Astrocyte (in vitro differentiated cells and primary cell): ENCODE measurements at places on chromosomes 4 and X. TPM values are rescaled to one million over a fixed set of nuclear protein-coding genes. Genes with fewer than 3 reads are reported as not detected.

DNA sequence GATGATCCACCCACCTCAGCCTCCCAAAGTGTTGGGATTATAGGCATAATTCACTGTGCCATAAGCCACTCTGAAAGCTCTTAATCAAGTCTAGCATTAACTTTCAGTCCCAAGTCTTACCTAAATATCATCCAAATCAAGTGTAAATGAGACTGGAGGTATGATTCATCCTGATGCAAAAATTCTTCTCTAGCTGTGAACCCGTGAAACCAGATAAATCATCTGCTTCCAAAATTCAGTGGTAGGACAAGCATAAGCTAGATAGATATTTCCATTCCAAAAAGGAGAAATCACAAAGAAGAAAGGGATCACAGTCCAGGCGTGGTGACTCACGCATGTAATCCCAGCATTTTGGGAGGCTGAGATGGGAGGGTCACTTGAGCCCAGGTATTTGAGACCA is 8.8 kb upstream of the TBC1D25 start:
- H3K4me1 ChIP-seq, result peaks cover 9% of the 10 kb centered on the region
- no peak overlapping the region for H3K4me3 ChIP-seq
- peak overlapping the region; percentile 78 for H3K27ac ChIP-seq
- peaks cover 7% of the 10 kb centered on the region for H3K36me3 ChIP-seq

The SMIM10 gene
- 1.2 and 1.3 TPM in 2 replicates for total RNA-seq

DNA sequence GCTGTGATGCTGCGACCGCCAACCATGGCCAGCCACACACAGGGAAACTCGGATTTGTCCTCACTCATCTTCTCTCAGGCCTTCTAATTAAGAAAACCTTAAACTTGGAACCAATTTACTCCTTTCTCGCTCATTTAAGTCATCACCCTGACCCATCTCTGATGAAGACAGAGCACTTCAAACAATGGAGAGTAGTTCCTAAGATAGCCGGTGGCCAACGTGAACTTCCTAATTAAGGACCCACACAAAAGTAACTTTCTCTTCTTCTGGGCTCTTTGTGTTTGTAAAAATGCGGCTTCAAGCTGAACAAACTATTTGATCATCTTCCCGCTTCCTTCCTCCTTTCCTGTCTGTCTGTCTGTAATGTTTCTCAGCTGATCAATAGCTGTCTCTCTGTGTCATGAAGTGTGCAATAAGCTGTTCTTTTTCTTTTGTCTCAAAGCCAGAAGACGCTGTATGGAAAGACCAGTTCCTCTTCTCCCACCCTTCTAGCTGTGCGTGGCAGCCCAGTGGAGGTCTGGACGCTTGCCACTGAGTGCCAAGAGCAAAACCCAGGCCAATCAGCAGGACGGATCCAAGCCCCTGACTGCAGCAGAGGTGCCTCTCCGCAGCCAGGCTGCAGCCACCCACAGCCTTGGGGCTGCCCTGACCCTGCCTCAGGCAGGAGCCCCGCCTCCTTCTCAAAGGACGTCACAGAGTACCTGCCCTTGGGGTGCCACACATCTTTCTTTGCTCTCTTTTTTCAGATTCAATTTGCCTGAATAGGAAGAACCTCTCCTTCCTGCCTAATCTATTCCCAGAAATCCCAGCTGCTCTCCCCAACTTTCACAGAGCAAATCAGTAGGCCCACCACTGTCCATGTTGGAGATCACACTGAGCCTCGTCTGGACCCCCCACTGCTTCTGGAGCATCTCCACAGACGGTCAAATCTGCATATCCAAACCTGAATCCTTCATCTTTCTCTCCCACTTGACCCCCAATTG is 59.3 kb downstream of the MAML3 start:
- no peaks in the 10 kb centered on the region for H3K27me3 ChIP-seq
- peak overlapping the region; percentile 92 for H3K27ac ChIP-seq
- DNase-seq, result peak; percentile 68
- peaks cover 76% of the 10 kb centered on the region for H3K4me1 ChIP-seq
- peak overlapping the region; percentile 24 for H3K4me3 ChIP-seq
- no peaks in the 10 kb centered on the region for H3K36me3 ChIP-seq

DNA sequence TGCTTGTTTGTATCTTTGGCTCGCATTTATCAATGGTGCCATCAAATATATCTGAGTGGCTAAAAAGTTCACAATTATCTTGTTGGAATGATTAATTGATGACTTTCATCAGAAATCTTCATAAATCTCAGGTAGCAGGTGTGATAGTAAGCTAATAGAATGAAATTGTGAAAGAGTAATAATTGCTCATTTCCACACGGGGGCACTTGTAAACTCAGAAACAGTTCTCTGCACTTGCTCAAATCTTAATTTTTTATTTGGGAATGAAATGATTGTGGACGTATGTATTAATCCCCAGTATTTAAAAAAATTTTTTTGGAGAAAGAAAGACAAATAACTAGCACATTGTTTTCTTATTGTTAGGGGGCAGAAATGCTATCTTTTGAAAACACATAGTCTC is 132.8 kb downstream of the DTHD1 start:
- DNase-seq, result no peak
- H3K27ac ChIP-seq, result no peak overlapping the region
- H3K4me3 ChIP-seq, result no peak overlapping the region
- no peaks in the 10 kb centered on the region for H3K4me1 ChIP-seq
- no peaks in the 10 kb centered on the region for H3K36me3 ChIP-seq

GRCh38 chr4:88062311-88062710 is 54.9 kb downstream of the PKD2 start:
- no peaks in the 10 kb centered on the region for H3K27me3 ChIP-seq
- H3K4me1 ChIP-seq, result no peaks in the 10 kb centered on the region
- H3K36me3 ChIP-seq, result peaks cover 31% of the 10 kb centered on the region

DNA sequence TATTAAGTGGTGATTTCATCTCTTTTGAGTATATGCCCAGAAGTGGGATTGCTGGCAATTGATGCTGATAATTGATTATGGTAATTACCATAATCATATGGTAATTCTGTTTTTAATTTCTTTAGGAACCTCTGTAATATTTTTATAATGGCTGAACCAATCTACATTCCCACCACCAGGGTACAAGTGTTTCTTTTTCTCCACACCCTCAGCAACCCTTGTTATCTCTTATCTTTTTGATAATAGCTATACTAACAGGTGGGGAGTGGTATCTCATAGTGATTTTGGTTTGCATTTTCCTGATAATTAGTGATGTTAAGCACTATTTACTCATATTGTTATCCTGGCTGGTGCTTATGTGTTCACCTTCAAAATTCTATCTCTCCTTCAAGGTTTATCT is 212.6 kb downstream of the FMR1NB start:
- H3K27me3 ChIP-seq, result no peaks in the 10 kb centered on the region
- no peaks in the 10 kb centered on the region for H3K4me1 ChIP-seq
- H3K36me3 ChIP-seq, result no peaks in the 10 kb centered on the region
- no peak overlapping the region for H3K4me3 ChIP-seq
- no peak for DNase-seq

The IQCM gene
- 0.11 and 0.14 TPM in 2 replicates for total RNA-seq

GRCh38 chr4:47221721-47222120 is 190.4 kb downstream of the GABRB1 start:
- H3K4me1 ChIP-seq, result peaks cover 13% of the 10 kb centered on the region
- H3K4me3 ChIP-seq, result no peak overlapping the region
- no peaks in the 10 kb centered on the region for H3K36me3 ChIP-seq
- H3K27ac ChIP-seq, result peak overlapping the region; percentile 72

GRCh38 chrX:23012162-23012561 is 12.4 kb downstream of the DDX53 start:
- DNase-seq, result no peak
- no peaks in the 10 kb centered on the region for H3K27me3 ChIP-seq
- H3K27ac ChIP-seq, result no peak overlapping the region
- H3K36me3 ChIP-seq, result no peaks in the 10 kb centered on the region
- H3K4me1 ChIP-seq, result no peaks in the 10 kb centered on the region
